ENCODE measurements at places on chromosomes 3 and 15.

GRCh38 chr3:65666448-65667091, 372.1 kb downstream of the MAGI1 start:
- no peak for DNase-seq

DNA sequence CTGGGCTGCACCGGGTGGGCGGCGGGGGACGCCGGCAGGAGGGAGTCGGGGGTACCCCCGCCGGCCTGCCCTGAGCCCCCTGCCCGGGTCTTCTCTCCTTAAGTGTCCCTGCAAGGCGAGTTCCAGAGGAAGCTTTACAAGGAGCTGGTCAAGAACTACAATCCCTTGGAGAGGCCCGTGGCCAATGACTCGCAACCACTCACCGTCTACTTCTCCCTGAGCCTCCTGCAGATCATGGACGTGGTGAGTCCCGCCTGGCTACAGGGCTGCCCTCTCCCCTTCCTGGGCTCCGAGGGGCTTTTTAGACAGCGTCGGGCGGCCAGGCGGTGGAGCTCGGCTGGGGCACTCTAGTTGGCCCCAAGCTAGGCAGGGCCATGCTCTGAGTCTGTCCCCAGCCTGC, 480 bp downstream of the CHRNA7 start:
- DNase-seq, result no peak

DNA sequence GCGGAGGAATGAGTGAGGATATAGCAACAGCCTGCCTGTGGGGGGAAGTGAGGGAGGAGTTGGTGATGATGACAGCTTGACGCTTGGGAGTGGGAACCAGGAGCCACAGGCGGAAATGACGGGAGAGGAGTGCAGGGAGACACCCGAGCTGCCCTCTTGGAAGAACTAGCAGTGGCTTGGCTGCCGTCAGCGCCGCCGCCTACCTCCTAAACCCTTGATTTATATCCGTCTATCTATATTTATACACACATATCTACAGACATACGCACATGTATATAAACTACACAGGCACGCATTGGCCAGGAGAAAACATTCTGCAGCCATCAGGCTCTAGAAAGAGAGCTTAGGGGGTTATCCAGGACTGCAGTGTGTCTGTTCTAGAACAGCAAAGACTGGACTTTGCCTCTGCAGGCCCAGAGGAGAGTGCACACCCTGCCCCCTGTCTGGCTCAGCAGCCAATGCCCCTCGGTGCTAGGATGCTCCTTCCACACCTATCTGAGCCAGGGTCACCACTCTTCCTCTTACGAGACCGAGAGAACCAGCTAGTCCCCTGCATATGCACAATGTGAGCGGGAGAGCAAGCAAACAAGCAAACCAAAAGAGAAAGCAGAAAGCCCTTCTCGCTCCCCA, 45.3 kb upstream of the MAGEF1 start:
- no peak for DNase-seq

GRCh38 chr15:80967451-80967850, 22.2 kb downstream of the MESD start:
- no peak for DNase-seq

- DNase-seq, result no peak
These were observed 39.0 kb downstream of the MYH15 start for GRCh38 chr3:108471426-108471825.

- no peak for DNase-seq
These were observed 805 bp upstream of the PARP16 start for GRCh38 chr15:65287520-65287855.

GRCh38 chr3:87047852-87048251, 56.9 kb upstream of the VGLL3 start:
- DNase-seq, result no peak

DNA sequence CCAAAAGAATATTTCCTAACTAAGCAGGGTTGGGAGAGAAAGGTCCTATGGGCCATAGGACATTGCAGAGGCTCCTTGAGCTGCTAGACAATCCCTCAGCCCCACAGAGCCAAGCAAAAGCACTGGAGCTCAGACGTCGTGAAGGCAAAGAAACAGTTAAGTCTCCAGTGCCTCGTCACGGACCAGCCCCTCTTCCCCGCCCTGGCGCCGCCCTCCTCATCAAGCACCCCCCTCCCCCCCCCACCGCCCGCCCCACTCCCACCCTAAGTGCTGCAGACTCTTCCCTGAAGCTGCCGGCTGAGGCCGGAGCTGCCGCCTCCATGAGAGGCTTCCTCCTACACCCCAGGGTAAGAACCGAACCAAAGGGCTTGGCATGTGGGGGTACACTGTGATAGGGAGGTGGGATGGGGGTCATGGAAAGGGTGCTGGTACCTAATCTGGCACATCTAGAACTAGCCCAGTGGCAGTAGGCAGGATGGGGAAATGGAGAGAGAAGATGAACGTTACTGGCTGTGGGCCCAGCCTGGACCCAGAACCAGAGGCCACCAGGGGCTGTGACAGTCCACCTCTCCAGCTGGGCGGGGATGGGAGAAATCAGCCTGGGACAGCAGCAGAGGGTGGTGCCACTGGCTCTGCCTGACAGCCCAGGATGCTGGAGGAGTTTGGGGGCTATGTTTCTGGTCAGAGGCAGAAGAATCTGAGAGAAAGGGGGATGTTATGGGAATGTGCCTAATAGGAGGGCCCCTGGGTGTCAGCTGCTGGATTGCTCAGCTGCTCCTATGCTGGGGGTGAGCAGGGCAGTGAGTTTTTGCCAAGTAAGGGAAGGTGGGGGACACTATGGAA, at the start of gene MAP1A:
TSS of gene MAP1A (plus strand) at position 255 of the 843 bp plus-strand sequence. CDS start 3,866 bp downstream, outside the sequence.
- no peak for DNase-seq

DNA sequence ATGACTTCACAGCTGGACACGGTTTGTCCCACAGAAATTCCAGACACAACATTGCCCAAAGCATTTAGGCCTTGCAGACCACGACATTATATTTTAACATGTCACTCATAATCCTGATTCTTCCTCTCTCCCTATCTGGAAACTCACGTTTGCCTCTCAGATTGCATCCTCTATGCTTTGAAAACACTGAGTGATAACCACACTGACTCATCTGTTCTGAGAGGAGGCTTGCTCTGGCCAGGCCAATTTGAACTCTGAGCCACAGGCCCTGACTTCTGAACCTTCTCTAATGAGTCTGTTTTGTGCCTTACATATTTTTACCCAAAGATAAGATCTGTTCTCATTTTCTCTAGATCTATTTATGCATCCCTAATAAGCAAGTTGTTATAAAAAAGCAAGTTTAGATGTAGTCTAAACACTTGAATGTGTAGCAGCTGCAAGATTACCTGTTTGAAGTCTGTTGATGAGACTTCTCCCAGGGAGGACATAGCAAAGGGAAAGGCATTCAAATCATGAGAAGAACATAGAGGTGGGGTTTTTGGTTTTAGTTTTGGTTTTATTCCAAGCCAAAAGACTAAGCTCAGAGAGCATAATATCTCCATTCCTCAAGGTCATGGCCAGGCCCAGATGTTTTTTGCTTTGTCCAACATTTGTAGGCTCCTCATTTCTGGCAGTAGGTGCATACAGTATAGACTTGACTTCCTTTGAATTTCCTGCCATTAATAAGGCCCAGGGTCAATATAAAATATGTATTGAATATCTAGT, 234.4 kb upstream of the LRTM1 start:
- no peak for DNase-seq

GRCh38 chr3:10599444-10599843, 94.1 kb upstream of the ATP2B2 start:
- DNase-seq, result no peak

DNA sequence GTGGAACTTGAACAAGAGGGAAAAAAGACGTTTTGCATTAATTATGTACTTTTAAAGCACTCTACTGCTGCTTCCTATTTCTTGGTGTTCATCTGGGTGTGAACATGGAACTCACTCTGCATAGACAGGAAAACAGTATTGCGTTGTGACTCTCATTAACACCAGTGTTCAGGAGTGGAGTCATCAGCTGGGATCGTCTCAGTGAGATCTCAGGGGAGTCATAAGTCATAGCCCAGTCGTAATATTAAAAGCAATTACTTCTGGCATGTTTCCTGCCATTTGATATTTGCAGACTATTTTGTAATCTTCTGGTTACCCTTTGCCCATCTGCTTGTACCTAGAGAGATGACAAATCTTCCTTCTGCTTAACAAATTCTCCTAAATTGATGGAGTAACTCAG, 462.0 kb upstream of the ATP11B start:
- no peak for DNase-seq

GRCh38 chr15:79370716-79371115, 59.8 kb downstream of the TMED3 start:
- DNase-seq, result no peak

DNA sequence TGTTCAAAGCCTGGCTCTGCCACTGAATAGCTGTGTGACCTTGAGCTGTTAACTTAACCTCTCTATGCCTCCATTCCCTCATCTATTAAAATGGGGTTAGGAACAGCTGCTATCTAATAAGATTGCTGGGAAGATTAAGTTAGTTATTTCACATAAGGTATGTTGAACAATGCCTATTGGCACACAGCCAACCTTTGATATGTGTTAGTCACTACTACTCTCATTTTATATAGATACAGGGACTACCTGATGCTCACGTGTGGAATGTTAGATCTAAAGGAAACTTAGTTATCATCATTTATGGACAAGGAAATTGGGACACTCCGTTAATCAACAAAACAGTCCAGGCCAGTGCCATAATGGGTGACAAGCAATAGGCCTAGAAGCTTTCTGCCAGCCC, 332.4 kb upstream of the PPP2R3A start:
- no peak for DNase-seq

DNA sequence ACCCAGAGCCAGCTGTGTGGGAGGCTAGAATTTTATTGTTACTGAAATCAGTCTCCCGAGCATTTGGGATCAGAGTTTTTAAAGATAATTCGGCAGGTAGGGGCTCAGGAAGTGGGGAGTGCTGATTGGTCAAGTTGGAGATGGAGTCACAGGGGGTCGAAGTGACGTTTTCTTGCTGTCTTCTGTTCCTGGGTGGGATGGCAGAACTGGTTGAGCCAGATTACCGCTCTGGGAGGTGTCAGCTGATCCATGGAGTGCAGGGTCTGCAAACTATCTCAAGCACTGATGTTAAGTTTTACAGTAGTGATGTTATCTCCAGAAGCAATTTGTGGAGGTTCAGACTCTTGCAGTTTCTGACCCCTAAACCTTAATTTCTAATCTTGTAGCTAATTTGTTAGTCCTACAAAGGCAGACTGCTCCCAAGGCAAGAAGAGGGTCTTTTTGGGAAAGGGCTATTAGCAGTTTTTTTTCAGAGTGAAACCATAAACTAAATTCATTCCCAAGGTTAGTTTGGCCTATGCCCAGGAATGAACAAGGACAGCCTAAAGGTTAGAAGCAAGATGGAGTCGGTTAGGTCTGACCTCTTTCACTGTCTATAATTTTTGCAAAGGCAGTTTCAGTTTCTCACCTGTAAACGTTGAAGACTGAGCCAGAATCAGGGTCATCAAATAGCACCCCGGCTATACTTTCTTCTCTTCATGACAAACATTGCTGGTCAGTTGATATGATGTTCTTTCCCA, 28.2 kb downstream of the FLNB start:
- no peak for DNase-seq

DNA sequence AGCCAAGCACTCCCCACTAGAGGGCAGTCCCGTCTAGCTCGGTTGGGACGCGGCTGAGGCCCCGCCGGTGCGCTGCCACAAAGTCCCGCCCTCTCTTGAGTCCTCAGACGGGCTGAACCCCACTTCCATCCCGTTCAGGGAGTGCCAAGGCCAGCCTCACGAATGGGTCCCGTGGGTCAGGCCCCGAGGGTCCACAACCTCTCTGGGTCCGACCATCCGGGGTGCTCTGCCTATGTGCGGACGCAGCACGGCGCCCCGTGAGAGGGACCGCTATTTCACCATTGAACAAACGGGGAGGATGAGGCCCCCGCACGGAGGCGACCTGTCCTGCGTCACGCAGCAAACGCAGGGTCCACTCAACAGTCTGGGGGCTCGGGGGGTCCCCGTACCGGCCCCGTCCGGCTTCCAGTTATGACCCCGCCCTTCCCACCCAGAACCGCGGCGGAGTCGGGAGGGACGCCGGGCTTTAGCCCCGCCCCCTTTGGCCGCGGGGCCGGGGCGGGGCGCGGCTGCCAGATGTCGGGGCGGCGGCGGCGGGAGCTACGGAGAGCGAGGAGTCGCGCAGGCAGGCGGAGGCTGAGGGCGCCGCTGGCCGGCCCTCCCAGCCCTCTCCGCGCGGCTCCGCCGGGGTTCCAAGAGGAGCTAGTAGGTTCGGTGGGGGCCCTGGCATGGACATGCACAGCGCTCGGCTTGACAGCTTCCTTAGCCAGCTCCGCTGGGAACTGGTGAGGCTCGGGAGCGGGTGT, at the start of gene INKA1:
TSS of gene INKA1 (plus strand) at position 543 of the 746 bp plus-strand sequence. CDS start at position 675, 132 bp downstream.
- DNase-seq, result peak; percentile 72

GRCh38 chr3:46293991-46294833, 52.0 kb downstream of the CCR3 start:
- DNase-seq, result peak; percentile 63

GRCh38 chr3:3817865-3818264, 18.6 kb downstream of the LRRN1 start:
- DNase-seq, result no peak

- no peak for DNase-seq
These were observed 214.5 kb downstream of the ZIC4 start for GRCh38 chr3:147191795-147192385.

DNA sequence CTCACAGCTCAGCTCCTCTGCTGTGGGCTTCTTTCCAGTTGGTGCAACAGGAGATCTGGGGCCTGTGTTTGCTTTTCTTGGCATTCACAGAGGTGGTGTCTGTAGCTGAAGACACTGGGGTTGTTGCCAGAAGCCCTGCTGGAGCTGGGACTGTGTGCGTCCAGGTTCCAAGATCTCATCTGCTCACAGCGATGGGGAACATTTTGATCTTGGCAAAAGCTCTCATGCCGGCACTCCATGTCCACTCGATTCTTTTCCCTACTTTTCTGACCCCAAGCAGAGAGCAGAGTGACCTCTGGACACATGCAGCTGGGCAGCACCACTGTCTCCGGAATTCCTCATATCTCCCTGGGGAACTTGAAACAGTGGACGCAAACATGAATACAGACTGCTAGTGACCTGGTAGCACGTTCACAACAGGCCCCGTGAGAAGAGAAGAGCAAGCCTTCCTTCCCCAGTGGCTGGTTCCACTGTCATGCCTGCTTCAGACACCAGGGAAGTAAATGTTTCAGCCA, 36.1 kb upstream of the MECOM start:
- no peak for DNase-seq

- no peak for DNase-seq
These were observed 84.7 kb upstream of the THBS1 start for GRCh38 chr15:39495871-39496840.

GRCh38 chr3:174363256-174363655, 495.9 kb upstream of the NAALADL2 start:
- no peak for DNase-seq

DNA sequence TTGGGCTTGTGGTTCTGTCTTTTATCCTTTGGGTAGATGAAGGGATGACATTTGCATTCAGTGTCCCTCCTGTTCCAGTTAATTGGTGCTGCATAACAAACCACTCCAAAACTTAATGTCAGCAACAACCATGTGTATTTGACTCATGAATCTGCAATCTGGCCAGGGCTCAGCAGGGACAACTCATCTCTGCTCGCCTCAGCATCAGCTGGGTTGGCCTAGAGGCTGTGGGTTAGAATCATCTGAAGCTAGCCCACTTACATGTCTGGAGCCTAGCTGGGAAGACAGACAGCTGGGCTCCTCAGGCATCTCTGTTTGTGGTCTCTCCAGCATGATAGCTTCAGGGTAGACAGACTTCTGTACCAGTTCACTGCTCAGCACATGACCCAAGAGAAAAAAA, 92.0 kb downstream of the TMEM108 start:
- no peak for DNase-seq
